IMR-90 (cell line): ENCODE measurements at places on chromosomes 1 and 21. TPM values are rescaled to one million over a fixed set of nuclear protein-coding genes. Genes with fewer than 3 reads are reported as not detected.

The TNFAIP8L2 gene
- total RNA-seq, result not detected in 2 replicates

- DNase-seq, result no peak
These were observed 43.5 kb downstream of the DOP1B start for GRCh38 chr21:36200081-36200561.

GRCh38 chr1:211900441-211900840, 69.9 kb upstream of the LPGAT1 start:
- no peak for DNase-seq

The OR2M3 gene
- total RNA-seq, result not detected in 2 replicates

DNA sequence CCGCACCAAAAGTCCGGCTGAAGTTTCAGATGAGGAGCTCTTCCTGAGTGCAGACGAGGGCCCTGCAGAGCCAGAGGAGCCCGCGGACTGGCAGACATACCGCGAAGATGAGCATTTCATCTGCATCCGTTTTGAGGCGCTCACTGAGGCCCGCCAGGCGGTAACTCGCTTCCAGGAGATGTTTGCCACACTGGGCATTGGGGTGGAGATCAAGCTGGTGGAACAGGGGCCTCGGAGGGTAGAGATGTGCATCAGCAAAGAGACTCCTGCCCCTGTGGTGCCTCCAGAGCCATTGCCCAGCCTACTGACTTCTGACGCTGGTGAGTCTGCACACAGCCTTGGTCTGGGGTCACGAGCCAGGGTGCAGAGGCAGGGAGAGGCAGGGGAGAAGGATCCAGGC, 84.7 kb downstream of the TRIM11 start:
- DNase-seq, result no peak

The OR10X1 gene
- not detected in 2 replicates for total RNA-seq

The LCE1E gene
- not detected in 2 replicates for total RNA-seq

DNA sequence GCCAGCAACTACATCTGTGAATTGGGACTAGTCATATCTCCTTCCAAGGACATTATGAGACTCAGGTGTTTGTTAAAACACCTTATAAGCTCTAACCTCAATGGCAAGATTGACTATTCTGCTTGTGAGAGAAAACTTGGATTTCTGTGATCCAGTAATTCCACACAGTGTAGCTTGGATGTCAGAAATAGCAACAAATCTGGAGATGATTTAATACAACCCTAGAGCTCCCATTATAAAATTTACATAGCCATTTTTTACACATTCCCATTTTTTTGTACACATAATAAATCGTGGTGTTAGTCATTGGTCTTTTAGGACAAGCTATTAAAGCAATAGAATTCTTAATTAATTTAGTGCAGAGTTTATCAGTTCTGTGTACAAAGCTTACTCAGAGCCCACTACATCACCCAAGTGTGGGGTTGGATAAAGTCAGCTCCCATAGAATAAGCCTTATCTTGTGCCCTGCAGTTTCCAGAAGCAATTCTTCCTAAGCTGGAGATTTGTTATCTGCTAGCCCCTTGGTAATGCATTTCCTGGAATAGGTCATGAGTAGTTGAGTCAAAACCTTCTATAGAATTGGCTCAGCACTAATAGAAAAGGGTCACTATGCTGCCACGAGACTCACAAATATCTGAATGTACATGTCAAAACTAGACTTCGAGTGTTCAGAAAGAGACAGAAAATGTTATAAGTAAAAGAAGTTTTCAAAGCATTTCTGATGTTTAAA, 434.0 kb upstream of the RUNX1 start:
- no peak for DNase-seq
